ENCODE measurements at places on chromosomes 6 and 20.

DNA sequence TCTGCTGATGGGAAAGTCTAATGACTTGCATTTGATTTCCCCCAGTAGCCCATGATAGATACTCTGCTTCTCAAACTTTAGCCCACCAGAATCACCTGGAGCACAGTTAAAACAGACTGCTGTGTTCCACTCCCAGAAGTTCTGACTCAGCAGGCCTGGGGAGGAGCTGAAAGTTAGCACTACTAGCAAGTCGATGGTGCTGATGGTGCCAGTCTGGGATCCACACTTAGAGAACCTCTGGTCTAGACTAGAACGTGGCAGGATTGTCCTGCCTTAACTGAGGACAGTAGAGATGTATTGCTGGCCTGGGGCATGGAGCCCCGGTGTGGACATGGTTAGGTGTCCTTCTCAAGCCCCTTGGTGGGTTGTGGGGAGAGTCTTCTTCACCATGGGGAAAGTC is 8.7 kb downstream of the TOX2 start:
- DNase-seq = no peak

GRCh38 chr6:114049367-114049966 is 78.5 kb upstream of the HDAC2 start:
- DNase-seq = no peak

DNA sequence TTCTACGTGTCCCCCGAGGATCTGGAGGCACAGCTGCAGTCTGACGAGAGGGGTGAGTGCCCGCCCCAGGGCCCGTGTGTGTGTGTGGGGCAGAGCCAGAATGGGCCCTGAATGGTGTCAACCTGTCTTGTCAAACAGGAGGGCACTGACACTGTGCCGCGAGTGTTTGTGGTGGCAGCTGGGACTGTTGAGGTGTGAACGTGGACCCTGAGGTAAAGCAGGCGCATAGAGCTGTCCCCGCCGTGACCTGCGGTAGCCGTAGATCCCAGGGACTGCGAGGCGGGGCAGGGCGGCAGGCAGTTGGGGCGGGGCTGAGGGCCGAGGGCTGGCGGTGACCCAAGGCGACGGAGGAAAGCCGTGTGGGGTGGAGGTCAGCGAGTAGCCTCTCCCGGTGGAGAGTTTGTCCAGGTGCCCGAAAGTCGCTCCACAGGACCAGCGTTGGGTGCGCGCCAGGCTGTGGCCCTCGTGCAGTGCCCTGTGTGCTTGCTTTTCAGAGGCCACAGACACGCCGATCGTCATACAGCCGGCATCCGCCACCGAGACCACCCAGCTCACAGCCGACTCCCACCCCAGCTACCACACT is 25.2 kb downstream of the UCKL1 start:
- no peak for DNase-seq

- no peak for DNase-seq
Observed at GRCh38 chr6:34147906-34148630, 2.2 kb upstream of the GRM4 start.

All from left lung (tissue), 14 donors.